ENCODE measurements at places on chromosomes 16 and 17.

DNA sequence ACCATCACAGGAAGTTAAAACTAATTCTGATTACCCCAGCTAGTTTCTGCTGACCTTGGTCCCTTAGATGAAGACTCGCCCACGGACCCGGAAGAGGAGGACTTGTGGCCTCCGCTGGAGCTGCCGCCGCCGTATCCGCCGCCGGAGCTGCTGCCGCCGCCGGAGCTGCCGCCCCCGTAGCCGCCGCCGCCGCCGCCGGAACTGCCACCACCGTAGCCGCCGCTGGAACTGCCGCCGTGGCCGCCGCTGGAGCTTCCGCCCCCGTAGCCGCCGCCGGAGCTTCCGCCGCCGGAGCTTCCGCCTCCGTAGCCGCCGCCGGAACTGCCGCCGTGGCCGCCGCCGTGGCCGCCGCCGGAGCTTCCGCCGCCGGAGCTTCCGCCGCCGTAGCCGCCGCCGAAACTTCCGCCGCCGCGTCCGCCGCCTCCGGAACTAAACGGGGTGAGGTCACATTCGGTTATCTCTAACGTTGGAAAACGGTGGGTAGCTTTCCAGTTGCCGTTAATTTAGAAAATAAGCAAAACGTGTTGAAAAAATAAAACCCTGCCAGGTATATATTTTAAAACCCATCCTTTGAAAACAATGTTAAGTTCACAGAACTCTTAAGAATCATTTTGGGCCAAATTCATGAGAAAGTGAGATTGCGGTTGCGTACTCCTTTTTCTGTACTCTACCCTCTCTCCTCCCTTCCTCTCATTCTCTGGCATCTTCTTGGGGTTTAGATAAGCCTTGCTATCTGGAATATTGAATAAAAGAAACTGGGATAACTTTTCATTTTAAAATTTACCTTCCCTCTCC, 3.5 kb downstream of the KRT10 start:
- DNase-seq: peak; percentile 92

DNA sequence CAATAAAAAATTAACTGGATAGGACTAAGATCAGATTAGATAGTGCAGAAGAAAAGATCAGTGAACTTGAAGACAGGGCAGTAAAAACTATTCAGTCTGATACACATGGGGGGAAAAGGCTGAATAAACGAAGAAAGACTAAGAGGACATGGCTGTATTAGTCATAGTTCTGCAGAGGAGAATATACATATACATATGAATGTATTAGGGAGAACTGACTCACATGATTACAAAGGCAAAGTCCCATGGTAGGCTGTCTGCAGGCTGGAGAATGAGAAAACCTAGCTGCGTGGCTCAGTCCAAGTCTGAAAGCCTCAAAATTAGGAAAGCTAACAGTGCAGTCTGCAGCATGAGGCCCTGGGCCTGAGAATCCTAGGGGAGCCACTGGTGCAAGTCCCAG, 98.2 kb upstream of the GNAO1 start:
- no peak for DNase-seq

- DNase-seq: peak; percentile 64
Observed at GRCh38 chr17:69501591-69502468, 87.3 kb downstream of the MAP2K6 start.

DNA sequence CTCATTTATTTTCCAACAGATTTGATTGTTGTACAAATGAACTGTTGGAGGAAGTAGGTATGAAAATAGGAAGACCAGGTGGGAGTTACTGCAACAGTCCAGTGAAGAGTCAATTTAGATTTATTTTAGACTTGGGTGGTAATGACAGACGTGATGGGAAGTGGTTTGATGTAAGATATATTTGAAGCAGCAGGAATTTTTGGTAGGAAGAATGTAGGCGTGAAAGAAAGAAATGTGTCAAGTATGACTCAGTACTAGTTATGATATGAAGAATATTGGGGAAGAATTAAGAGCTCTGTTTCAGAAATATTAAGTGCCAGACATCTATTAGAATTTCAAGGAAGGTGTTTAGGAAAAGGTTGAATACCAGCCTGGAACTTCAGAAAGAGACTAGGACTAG, 247.9 kb upstream of the AXIN2 start:
- DNase-seq: no peak

- DNase-seq: no peak
Observed at GRCh38 chr16:88374736-88375135, 8.0 kb upstream of the ZNF469 start.

DNA sequence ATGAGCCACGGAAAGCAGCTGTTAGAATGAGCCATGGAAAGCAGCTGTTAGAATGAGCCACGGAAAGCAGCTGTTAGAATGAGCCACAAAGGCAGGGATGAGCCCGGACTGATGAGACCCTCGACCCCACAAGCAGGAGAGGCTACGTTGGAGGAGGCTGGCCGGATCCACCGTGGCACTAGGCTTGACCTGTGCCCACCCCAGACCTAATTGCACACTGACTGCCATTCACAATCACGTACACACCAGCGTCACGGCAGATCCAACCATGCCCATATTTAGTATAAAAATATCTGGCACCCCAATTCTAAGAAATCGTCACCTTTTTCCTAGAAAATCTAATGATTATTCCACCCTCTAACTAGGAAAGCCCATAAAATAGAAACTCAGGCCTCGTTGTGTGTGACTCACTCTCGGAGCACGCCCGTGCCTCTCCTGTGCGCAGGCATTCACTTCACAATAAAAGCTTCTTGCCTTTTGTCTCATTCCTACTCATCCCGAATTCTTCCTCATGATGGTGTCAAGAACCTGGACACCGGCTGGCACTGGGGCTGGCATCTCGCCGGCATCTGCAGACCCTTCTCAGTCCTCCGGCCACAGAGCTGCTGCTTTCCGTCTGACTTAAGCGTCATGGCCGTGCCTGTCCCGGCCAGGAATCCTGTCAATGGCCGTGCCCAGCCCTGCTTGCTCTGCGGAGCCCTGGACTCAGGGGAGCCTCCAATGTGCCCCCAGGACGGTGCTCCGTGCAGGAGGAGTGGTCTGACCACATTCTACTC, 5.5 kb upstream of the SECTM1 start:
- peak; percentile 77 for DNase-seq

DNA sequence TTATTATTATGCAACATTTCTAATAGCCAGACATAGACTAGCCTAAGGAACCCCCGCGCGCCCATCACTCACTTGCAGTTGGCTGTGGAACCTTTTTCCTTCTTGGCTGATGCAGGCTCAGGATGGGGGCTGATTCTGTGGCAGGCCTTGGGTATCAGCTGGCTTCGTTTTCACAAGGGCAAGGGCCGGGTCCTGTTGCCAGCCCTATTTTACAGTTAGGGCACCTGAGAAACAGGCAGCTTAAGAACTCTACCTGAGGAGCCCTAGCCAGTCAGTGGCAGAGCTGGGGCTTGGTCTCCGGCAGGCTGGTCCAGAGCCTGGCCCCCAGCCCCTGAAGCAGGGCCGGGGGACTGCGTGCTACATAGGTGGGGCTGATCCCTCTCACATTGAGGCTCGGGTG, 28.7 kb downstream of the ADGRG5 start:
- DNase-seq: no peak

DNA sequence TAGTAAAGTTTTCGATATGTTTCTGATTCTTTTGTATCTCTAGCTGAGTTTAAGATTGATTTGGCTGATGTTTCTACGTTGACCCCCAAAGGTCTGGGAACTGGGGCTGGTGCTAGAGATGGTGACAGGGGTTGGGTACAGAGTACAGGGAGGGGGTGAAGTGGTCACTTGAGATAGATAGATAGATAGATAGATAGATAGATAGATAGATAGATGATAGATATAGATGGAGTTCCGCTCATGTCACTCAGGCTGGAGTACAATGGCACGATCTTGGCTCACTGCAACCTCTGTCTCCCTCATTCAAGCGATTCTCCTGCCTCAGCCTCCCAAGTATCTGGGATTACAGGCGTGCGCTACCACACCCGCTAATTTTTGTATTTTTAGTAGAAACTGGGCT, 1.8 kb upstream of the FBRS start:
- DNase-seq: no peak

DNA sequence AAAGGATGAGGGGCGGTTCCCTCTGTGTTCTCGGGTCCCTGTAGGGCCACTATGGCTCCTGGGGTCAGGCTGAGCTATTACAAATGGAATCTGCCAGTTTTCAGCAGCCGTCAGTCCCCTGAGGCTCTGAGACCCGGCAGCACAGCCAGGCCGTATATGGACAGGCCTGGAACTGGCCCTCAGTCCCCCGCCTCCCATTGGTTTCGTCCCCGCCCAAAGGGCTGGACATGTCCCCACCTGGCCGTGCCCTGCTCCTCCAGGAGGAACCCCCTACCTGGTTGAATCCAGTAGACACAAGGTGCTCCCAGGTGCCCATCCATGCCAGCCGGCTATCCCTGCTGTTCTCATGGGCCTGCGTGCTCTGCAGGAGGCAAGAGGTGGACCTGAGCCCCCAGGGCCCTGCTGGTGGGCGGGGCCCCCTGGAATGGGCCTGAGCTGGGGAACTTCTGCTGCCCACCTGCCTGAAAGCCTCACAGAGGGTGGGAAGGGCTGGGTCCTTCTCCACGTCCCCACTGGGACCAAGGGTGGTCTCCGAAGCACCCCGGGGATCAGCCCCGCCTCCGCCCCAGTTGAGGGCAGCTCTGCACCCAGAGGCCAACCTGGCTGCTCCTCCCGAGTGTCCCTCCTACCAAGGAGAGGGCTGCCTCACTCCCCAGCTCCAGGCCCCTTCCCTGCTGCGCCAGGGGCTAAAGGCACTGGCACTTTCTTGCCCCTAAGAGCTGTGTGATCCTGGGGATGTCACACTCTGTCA, 16.8 kb downstream of the VASN start:
- no peak for DNase-seq

DNA sequence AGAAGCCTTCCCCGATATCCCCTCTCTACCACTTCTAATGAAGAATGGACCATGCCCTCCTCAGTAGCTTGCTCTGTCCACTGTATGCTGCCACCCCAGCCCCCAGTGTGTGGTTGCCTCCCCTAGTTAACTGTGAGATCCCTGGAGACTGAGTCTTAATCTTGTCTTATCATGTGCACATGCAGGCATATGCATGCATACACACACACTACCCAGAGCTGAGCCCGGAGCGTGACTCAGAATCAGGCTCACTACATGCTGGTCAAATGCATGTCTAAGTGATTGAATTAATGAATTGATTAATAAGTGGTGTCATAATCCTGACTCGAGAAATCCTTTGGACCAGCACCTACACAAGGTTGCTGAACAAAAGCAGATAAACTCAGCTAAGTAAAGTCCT, 99.4 kb downstream of the CCT6B start:
- no peak for DNase-seq

- no peak for DNase-seq
Observed at GRCh38 chr16:983044-984030, 1.8 kb downstream of the SOX8 start.

GRCh38 chr17:5705081-5705875, 121.0 kb upstream of the NLRP1 start:
- DNase-seq: no peak

DNA sequence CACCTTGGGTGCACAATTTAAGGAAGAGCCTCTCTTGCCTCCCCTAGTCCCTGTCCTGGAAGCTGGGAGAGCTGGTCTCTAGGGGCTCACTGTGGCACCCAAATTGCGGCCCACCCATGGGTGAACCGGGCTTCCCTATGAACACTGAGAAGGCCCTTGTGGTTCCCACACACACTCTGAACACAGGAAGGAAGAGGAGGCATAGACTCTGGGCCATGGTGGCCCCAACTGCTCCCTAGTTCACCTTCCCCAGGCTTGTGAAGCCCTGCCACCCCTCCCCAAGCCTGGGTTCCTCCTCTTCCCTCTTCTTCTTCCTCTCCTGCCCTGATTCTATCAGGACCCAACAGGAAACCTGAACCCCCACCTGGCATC, 10.5 kb downstream of the SREBF1 start:
- DNase-seq: no peak

GRCh38 chr16:77165006-77165405, 26.0 kb upstream of the MON1B start:
- no peak for DNase-seq

DNA sequence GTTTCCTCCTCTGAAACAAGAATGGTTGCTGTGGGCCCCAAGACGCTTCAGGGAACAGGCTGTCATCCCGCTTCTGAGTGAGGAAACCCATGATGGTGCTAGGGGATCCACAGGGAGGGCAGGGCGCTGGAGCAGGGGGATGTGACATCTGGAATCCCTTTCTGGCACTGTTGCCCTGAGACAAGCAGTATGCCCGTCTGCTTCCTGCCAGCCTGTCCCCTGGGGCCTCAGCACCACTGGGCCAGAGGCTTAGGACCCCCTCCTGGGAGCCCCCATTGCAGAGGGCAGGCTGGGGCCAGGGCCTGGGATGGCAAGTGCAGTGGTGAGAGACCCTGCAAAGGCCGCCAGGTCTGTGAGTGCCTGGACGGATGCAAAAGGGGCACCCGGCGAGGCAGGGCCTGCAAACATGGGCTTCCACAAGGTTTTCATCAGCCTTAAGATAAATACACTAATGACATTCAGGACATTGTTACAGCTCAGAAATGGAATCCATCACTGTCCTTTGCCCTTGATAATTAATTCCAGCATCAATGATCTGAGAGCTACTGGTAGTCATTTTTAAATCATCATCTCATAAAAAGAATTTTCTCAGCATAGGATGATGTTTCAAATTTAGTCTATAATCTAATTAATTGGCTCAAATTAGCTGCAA, 51.6 kb downstream of the PRMT7 start:
- no peak for DNase-seq

DNA sequence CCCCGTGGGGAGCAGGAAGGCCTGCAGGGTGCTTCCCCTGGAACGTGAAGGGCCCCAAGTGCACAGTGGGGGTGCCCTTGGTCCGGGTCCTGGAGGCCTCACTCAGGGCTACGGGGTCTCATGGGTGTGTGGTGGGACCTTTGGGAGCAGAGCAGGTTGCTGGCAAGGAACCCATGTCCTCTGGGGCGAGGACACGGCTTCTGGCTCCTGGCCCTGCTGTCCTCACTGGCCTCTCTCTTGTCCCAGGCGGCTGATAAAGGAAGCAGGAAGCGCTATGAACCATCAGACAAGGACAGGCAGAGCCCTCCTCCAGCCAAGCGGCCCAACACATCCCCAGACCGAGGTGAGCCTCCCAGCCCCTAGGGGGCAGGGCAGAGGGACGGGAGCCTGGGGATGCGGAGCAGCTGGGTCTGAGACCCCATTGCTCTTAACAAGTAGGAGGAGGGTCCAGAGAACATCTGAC, 9.8 kb upstream of the IL17C start:
- no peak for DNase-seq

DNA sequence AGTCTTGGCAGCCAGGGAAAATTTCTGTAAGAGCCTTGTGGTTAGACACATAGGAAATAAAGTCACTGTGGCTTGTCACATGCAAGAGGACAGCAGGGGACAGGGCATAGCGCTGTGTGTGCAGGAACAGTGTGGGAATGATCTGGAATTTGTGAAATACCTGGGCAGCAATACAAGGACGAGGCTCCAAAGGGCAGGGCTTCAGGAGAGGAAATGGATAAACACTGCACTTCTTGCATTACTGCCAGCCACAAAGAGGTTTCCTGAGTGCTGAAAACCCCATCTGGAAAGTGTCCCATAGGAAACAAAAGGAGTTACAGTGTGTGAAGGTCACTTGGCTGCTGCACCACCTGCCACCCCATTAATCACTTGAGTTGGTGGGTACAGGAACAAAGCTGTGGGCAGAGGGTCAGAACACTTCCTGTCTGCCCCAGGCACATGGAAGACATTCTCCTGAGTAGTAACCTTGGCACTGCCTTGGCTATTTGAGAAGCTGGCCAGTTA, 12.1 kb upstream of the HP start:
- no peak for DNase-seq

- no peak for DNase-seq
Observed at GRCh38 chr17:72567774-72568173, 447.0 kb downstream of the SOX9 start.

- DNase-seq: no peak
Observed at GRCh38 chr16:68782198-68783174, 45.4 kb downstream of the CDH1 start.

- DNase-seq: no peak
Observed at GRCh38 chr17:74391771-74392170, 24.5 kb downstream of the GPR142 start.

Data from hepatocyte (in vitro differentiated cells).